ENCODE measurements at places on chromosomes 6 and 20.
A peak's percentile ranks its signal among the peaks of the same experiment; 100 is the strongest.

DNA sequence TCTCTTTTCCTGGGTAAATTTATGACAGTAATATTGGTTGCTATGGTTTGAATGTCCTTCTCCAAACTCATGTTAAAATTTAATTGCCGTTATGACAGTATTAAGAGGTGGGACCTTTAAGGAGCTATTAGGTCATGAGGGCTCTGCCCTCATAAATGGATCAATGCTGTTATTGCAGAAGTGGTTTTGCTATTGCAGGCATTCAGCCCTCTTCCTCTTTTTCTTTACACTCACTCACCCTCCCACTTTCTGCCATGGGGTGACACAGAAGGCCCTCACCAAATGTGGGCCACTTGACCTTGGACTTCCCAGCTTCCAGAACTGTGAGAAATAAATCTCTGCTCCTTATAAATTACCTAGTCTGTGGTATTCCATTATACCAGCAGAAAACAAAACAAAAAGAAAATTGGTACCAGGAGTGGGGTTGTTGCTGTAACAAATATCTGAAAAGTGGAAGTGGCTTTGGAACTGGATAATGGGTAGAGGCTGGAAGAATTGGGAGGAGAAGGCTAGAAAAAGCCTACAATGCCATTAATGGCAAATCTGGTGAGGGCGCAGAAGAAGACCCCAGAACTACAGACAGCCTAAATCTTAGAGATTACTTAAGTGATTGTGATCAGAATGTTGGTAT, 24.8 kb upstream of the IGF2R start:
- DNase-seq = no peak

- no peak for DNase-seq
Observed at GRCh38 chr6:24861934-24862333, 63.2 kb upstream of the ARMH2 start.

DNA sequence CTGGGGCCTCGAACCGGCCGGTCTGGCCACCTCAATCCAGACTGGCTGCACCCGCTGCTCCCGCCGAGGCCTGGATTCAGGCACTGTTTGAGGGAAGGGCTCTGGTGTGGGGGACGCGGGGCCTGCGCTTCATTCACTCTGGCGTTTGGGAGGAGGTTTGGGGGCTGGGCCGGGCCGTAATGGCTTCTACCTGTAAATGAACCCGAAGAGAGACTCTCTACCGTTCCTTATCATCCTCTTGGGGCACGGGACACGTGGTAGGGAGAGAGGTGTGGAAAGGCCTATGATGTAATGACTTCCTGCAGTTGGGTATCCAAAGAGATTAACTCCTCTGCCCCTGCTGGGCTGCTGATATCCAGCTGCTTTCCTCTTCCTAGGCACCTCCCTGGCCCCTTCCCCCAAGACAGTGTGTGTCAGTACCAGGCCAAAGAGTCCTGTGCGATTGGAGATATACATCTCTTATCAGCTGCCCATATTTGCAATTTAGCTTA, 1.8 kb downstream of the FOXO3 start:
- DNase-seq = peak; percentile 94

GRCh38 chr6:49462071-49462470, 982 bp downstream of the MMUT start:
- DNase-seq = no peak
